Placental epithelial cell (primary cell): ENCODE measurements at places on chromosomes 16 and 17. TPM values are rescaled to one million over a fixed set of nuclear protein-coding genes. Genes with fewer than 3 reads are reported as not detected.

SLC6A2 gene
- under 0.01 TPM in 1 of 2 replicates, not detected in the other for total RNA-seq

ABCA8 gene
- 0.39 and 0.76 TPM in 2 replicates for total RNA-seq

PDILT gene
- total RNA-seq, result not detected in 2 replicates

NPTX1 gene
- under 0.01 and 0.54 TPM in 2 replicates for total RNA-seq

TMEM88 gene
- 2.0 and 3.3 TPM in 2 replicates for total RNA-seq

TBC1D3C gene
- total RNA-seq, result not detected in 2 replicates
